ENCODE measurements at places on chromosomes 11 and 22.

DNA sequence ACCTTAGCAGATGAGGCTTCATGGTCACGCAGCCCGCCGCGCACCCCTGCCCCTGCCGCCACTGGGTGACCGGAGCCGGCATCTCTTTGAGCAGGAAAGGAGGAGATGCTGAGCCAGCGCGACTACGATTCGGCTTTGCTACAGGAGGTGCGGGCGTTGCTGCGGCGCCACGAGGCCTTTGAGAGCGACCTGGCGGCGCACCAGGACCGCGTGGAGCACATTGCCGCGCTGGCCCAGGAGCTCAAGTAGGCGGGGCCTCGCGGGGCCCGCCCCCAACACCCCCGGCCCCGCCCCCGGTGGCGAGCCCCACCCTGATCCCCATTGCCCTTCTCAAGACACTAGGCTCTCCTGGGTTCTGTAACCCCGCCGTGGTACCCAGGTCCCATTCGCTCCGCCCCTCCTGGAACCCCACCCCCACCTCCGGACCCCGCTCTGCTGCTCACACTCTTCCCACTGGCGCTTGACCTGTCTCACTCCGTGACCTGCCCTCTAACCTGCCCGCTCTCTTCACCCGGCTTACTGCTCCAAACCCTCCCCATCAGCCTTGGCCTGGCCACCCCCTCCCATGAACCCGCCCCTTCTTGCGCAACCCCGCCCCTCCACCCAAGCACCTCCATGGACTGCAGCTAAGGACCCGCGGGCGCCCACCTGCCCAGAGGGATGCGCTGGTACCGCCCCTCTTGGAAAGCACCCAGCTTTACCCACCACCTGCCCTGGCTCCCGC, 9.1 kb downstream of the CTSF start:
- DNase-seq: no peak

DNA sequence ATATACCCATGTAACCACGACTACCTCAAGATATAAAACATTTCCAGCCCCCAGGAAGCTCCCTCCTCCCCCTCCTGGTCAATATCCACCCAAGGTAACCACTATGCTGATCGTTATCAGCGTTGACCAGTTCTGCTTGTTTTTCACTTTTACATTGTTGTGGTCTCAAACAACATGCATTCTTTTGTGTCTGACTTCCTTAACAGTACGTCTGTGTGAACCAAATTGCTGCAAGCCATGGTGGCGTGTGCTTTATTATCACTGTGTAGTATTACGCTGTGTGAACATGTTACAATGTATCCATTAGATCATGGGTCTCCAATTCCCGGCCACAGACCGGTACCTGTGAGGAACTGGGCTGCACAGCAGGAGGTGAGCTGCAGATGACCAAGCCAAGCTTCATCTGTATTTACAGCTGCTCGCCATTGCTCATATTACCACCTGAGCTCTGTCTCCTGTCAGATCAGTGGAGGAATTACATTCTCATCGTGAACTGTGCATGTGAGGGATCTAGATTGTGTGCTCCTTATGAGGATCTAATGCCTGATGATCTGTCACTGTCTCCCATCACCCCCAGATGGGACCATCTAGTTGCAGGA, 15.5 kb upstream of the GRK3 start:
- no peak for DNase-seq

DNA sequence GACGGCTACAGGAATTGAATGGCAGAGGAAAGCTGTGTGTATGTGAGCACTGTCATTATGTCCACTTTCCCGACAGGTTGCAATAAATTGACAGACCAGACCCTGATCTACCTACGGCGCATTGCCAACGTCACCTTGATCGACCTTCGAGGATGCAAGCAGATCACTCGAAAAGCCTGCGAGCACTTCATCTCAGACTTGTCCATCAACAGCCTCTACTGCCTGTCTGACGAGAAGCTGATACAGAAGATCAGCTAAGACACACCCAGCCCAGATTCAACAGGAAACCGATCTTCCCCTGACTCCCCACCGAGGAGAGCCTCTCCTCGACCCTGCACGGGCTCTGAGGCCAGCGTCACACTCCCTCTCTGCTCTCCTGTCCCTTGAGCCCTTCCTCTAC, 11.5 kb upstream of the GRK2 start:
- no peak for DNase-seq

DNA sequence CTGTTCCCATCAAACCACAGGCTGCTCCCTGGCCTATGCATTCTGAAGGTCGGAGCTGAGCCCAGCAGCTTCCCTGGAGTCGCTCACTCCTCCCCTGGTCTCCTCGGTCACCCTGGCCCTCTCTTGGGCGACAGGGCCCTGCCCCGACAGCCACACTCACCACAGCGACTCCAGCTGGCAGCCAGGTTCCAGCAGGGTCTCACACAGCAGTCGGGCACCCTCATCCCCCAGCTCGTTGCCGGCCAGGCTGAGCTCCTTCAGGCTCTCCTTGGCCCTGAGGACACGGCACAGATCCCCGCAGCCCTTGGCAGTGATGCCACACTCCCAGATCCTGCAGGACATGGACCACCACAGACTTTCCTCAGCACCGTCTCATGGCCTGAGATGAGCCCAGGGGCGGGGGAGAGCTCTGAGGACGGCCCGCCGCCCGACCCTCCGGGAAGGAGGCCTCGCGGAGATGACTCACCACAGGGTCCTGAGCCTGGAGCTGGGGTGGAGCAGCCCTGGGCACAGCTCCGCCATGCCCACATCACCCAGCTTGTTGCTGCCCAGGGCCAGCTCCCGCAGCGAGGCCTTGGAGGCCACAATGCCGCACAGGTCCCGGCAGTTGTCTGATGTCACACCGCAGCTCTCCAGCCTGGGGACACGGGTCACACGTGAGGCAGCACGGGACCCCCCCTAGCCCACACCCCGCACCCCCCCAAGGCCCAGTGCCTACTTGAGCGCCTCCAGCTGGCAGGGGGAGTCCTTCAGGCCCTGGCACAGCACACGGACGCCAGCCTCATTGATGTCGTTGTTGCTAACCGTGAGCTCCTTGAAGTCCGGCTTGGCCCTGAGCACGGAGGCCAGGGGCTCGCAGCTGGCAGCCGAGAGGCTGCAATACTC, 8.5 kb downstream of the RNH1 start:
- no peak for DNase-seq

DNA sequence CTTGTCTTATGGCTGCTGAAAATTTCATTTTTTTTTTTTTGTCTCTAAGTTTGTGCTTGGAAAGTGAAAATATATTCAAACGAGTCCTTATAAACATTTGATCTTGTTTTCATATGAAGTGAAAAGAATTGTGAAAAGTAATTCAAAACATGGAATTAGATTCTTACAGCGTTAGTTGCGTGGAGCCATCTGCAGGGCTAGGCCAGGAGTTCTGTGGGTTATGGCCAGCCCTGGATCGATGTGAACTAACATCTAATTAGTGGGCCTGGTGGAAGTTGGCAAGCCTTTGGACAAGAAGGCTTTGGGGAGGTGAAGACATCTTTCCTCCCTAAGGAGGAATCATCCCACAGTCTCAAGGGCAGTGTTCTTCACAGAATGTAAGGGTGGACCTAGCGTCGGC, 37.2 kb downstream of the PARVA start:
- no peak for DNase-seq

- DNase-seq: no peak
These were observed 30.4 kb downstream of the SEZ6L start for GRCh38 chr22:26199665-26200064.

DNA sequence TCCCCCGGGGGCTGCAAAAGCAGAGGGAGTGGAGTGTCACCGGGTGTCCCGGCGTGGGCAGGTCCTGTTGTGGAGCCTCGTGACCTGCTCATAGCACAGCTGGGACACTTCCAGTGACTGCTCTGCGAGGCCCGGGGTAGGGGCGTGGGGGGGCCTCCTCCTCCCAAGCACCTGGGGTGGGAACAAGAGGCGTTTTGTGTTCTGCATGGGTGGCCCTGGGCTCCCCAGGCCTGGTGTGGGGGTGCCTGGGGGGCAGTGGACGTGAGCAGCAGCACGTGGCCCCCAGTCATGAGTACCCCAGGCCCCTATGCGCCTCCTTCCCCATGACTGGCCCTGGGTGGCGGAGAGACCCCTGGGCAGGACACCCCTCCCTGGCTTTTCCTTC, 104.7 kb downstream of the KCNQ1 start:
- DNase-seq: no peak

GRCh38 chr22:26949193-26949592, 291.8 kb downstream of the MIAT start:
- no peak for DNase-seq

DNA sequence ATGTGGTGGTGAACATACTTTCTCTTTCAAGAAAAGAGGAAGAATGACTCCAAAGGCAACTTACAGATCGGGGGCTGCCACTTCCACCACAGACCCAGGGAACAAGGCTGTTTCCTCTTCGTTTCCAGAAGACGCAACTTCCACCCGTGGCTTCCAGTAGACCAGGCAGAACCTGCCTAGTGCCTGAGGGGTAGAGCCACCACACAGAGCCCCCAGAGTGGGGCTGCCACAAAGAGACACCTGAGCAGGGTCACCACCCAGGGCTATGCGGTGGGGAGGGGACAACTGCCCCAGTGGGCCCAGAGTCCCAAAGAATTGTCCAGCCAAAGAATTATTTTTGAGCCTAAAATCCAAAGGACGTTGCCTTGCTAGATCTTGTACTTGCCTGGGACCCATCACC, 16.7 kb upstream of the PHF21B start:
- DNase-seq: no peak

DNA sequence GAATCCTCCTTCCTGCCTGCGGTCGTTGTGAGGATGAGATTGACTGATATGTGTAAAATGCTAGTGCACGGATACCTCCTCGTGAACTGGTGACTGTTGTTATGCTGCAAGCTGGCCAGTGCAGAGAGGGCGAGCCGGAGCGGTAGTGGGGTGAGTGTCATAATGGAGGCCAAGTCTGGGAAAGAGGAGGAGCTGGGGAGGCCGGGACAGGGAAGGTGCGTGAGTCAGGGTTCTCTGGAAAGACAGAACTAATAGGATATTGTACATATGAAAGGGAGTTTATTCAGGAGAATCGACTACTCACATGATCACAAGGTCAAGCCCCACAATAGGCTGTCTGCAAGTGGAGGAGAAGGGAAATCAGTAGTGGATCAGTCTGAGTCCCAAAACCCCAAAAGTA, 56.8 kb upstream of the FADD start:
- DNase-seq: no peak

- no peak for DNase-seq
These were observed 44.2 kb upstream of the LINC01488 start for GRCh38 chr11:69437001-69437875.

GRCh38 chr11:86816251-86816726, 15.9 kb downstream of the PRSS23 start:
- DNase-seq: no peak

DNA sequence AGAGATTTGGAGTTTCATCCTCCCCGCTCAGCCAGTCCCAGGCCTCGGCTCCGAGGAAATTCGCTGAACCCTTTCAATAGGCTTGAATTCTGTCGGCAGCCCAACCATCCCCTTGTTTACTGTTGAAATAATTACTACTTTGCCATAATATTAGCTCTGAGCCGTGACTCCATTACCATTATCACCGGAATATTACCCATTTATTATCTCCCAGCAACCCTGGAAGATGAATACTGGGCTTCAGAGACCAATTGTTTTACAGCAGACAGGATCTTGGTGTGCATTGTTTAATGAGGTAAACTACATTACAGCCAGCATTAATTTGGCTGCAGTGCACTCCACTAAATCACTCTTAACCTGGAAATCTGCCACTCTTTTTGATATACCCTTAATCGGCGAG, 867.4 kb downstream of the NTM start:
- no peak for DNase-seq

GRCh38 chr11:100827934-100828661, 141.0 kb downstream of the ARHGAP42 start:
- DNase-seq: no peak

Measured in NK-92 treated with Interleukin-12 subunit alpha and Interleukin-12 subunit beta, amount 100 ng/mL, for 24 hours (cell line).